CD8-positive, alpha-beta memory T cell (primary cell): ENCODE measurements at places on chromosomes 2 and 18.

DNA sequence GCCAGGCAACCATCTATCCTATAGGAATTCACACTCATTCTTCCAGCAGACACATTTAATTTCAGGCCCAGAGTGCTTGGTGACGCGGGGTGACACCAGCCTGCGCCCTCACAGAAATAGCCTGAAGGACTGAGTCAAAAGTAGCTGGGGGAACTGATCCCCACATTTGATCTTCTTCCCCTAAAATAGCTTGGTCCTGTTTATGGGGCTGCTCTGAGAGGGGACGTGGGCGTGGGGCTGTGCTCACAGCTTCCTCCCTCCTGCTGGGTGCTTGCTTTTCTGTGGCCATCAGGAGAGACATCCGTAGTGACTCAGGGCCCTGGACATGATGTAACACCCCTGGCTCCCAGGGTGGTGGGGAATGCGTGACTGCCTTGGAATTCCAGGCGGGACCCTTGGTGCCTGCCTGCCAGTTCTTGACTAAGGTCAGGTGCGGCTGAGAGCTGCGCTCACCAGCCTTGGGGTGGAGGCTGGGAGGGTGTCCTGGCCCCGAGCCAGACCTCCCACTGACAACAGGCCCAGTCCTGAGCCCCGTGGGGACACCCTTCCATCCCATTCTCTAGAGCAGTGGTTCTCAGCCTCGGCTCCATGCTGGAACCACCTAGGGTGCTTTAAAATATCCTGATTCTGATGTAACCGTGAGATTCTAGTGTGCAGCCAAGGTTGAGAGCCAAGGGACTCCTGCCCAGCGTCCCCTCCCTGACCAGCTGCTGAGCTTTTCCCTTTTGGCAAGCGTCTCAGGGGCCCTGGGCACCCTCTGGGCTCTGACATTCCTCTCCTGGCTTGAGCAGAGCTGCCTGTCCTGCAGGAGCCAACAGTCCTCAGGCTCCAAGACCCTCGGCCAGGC is 47.4 kb upstream of the SMAD7 start:
- H3K4me1 ChIP-seq = peaks cover 15% of the 10 kb centered on the region
- H3K27ac ChIP-seq = no peak overlapping the region
- no peak overlapping the region for H3K4me3 ChIP-seq
- H3K36me3 ChIP-seq = no peaks in the 10 kb centered on the region
- no peaks in the 10 kb centered on the region for H3K27me3 ChIP-seq

GRCh38 chr18:69491576-69491975 is 90.9 kb downstream of the DOK6 start:
- H3K27ac ChIP-seq = no peak overlapping the region
- H3K4me1 ChIP-seq = no peaks in the 10 kb centered on the region
- no peaks in the 10 kb centered on the region for H3K36me3 ChIP-seq
- no peak for DNase-seq

DNA sequence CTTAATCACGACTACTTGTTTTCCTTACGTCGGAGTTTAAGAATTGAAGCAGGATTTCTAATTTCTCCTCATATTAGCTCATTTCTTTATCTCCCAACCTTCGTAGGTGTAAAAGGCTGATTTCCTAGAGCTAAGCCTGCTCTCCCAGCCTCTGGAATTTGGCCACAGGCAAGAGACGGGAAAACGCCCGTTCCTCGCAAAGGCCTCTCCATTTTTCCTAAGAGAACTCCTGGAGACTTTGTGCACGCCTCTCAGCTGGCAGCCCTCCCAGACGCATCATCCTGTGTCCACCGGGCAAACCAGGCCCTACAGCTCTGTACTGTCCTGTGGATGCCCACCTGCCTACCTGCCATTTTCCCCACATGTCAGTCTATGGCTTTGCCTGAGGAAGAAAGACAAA is 106.3 kb downstream of the FTCDNL1 start:
- H3K4me3 ChIP-seq = no peak overlapping the region
- no peaks in the 10 kb centered on the region for H3K4me1 ChIP-seq
- no peaks in the 10 kb centered on the region for H3K27me3 ChIP-seq
- no peak overlapping the region for H3K27ac ChIP-seq

- no peaks in the 10 kb centered on the region for H3K4me1 ChIP-seq
- no peak overlapping the region for H3K27ac ChIP-seq
- no peaks in the 10 kb centered on the region for H3K27me3 ChIP-seq
- no peak for DNase-seq
Observed at GRCh38 chr18:65527879-65528633, 222.8 kb upstream of the CDH7 start.

DNA sequence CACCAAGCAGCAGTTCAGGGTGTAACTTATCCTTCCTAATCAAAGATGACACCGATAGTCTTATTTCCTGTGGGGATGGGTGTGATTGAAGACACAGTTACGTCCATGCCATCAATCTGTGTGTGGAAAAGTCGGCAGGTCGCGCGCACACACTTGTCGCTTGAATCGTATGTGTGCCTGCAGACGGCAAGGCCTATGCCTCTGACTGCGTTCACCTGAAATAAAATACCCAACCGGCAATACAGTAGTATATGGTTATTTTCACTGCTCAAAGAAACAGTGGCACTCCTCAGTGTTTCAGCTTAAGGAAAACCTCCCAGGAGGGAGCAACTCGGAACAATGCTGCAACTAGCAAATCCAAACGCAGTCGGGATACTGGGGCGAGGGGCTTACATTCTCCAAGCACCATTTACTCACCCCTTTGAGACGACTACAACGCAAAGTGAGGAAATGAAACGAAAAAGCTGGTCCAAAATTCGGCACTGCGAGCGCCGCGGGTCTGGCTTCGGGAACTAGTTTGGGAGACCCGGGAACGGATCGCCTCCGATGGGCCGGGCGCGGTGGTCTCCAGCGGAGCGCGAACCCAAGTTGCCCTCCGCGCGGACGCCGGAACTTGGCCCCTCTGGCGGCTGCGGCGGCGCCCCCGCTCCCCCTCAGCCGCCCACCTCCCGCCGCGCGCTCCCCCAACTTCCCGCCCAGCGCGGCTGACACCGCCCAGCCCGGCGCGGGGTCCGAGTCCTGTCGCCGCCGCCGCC is 675 bp downstream of the PRKD3 start:
- H3K27me3 ChIP-seq = no peaks in the 10 kb centered on the region
- peak overlapping the region; percentile 66 for H3K27ac ChIP-seq
- H3K36me3 ChIP-seq = no peaks in the 10 kb centered on the region
- H3K4me3 ChIP-seq = peak overlapping the region; percentile 61
- H3K4me1 ChIP-seq = peaks cover 16% of the 10 kb centered on the region

DNA sequence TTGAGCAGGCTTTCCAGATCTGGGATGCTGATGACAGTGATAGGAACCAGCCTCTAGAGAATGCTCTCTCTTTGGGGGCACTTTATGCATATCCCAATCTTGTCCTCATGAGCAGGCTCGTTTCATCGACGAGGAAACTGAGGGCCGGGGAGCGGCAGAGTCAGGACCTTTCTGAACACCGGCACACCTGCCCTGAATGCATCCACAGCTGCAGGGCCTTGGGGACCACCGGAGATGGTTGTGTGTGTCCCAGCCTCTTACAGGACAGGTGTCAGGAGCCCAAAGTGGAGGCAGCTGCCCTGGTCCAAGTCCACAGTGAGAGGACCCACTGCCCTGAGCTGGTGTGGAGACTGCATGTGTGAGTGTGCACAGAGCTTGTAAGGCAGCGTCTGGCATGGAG is 47.6 kb upstream of the FAHD2A start:
- H3K27me3 ChIP-seq = no peaks in the 10 kb centered on the region
- H3K36me3 ChIP-seq = no peaks in the 10 kb centered on the region
- H3K4me1 ChIP-seq = no peaks in the 10 kb centered on the region
- no peak for DNase-seq
- H3K27ac ChIP-seq = no peak overlapping the region
- H3K4me3 ChIP-seq = no peak overlapping the region

- H3K4me1 ChIP-seq = no peaks in the 10 kb centered on the region
- no peak for DNase-seq
- H3K27me3 ChIP-seq = peaks cover 22% of the 10 kb centered on the region
Observed at GRCh38 chr2:10095175-10095574, 15.0 kb upstream of the CYS1 start.

GRCh38 chr2:8309131-8309530 is 372.7 kb upstream of the ID2 start:
- no peak overlapping the region for H3K4me3 ChIP-seq
- peaks cover 66% of the 10 kb centered on the region for H3K4me1 ChIP-seq
- H3K27ac ChIP-seq = no peak overlapping the region
- H3K27me3 ChIP-seq = no peaks in the 10 kb centered on the region

DNA sequence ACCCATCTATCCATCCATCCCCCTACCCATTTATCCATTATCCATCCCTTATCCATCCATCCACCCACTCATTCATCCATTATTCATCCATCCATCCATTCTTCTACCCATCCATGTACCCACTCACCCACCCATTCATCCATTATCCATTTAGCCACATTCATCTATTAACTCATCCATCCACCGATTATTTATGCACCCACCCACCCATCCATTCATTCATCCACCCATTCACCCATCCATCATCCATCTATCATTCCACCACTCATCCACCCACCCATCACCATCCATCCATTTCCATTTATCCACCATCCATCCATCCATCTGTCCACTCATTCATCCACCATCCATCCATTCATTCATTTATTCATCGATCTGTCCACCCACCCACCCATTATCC is 137.4 kb upstream of the CTDP1 start:
- no peaks in the 10 kb centered on the region for H3K4me1 ChIP-seq
- no peak overlapping the region for H3K27ac ChIP-seq
- H3K4me3 ChIP-seq = no peak overlapping the region
- DNase-seq = no peak
- no peaks in the 10 kb centered on the region for H3K36me3 ChIP-seq

GRCh38 chr18:63186520-63187222 is 132.9 kb downstream of the BCL2 start:
- H3K27me3 ChIP-seq = no peaks in the 10 kb centered on the region
- DNase-seq = no peak
- no peak overlapping the region for H3K27ac ChIP-seq
- H3K4me3 ChIP-seq = no peak overlapping the region
- H3K4me1 ChIP-seq = peaks cover 46% of the 10 kb centered on the region

DNA sequence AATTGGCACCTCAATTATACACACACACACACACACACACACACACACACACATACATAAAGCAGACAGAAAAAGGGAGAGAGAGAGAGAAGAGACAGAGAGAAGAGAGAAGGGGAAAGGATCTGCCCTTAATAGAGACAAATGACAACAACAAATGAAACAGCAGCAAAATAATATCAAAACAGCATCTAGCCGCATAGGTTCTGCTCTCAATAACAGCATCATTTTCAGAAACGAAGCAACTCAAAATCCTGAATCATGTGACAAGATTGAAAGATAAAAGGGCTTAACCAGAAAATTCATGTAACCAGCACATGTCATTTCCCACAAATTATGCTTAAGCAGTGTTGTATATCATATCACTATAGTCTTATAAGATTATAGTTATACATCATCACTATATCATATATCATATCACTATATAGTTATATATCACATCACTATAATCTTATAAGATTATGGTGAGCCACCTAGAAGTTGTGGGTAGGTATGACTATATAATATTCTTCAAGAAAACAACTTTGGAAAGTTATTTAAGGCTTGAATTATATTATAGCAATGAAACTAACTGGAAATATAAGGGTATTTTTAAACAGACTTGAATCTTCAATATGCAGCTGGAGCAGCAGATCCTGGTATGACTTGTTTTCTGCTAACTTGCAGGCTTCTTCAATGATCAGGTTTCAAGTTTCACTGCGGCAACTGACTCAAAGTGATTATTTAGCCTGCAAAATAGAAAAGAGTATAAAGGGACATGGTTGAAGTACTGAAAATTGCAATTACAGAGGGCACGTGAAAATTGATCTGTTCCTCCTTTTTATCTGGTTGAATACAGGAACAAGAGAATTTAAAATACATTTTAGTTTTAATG is 16.1 kb upstream of the VPS54 start:
- no peaks in the 10 kb centered on the region for H3K36me3 ChIP-seq
- H3K27ac ChIP-seq = peak overlapping the region; percentile 8
- H3K4me1 ChIP-seq = peaks cover 25% of the 10 kb centered on the region
- no peaks in the 10 kb centered on the region for H3K27me3 ChIP-seq
- DNase-seq = no peak

- no peaks in the 10 kb centered on the region for H3K4me1 ChIP-seq
- H3K36me3 ChIP-seq = no peaks in the 10 kb centered on the region
- no peak for DNase-seq
- no peaks in the 10 kb centered on the region for H3K27me3 ChIP-seq
Observed at GRCh38 chr2:204863336-204863735, 318.1 kb downstream of the PARD3B start.

DNA sequence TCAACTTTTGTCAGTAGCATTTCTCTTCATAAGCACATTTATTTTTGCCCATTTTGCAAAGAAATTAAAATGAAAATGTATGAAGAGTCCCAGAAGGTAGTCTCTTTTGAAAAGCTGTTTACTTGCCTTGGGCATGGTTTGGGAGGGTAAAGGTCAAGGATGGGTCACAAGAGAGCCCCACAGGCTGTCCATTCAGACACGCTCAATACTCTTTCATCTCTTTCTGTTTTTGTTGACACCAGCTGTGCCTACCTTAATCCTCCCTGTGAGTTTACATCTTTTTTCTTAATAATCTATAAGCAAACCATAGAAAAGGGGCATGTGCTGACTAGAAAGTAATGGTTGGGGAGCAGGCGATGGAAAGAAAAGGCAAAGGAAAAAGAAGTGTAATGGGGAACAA is 49.6 kb upstream of the KLF7 start:
- H3K36me3 ChIP-seq = no peaks in the 10 kb centered on the region
- H3K27ac ChIP-seq = no peak overlapping the region
- no peak overlapping the region for H3K4me3 ChIP-seq
